KBM-7 (cell line): ENCODE measurements at places on chromosomes 12 and 14.
A peak's percentile ranks its signal among the peaks of the same experiment; 100 is the strongest.

DNA sequence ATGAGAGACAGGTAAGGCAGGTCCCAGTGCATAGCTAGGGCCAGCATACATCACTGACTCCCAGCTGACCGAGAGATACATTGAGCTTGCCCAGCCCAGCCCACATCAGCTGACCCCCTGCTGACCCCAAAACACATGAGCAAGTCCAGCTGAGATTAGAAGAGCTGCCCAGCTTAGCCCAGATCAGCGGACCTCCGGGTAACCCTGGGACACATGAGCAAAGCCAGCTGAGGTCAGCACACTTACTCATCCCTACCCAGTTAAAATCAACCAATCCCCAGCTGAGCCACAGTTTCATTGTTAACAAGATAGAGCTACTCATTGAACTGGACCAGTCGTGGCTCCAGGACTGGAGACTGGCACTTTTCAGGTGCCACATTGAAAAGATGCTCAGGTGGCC is 21.8 kb upstream of the FBXO34 start:
- DNase-seq: no peak

DNA sequence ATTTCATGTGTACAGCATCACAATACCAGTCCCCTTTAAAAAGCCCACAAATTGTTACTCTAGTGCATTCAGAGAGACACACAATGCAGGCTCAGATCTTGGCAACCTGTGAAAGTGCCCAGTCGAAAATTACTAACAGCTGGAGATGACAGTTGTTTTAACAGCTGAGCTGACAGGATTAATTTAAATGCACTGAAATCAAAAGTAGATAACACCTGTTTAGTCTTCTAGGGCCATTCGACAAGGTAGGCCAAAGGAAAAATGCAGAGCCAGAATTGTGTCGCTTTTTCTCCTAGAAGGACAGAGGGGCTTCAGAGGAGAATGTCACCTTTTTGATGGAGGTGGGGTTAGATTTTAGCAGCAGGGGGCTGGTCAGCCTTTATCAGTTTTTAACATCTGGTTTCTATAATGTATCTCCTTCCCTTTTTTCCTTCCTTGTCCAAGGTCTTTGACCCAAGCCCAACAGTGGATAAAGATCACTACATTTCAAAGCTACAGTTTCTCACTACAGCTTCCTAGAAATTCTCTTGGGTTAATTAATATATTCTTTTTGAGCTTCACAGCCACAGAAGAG is 139.1 kb downstream of the SOX5 start:
- DNase-seq: peak; percentile 40

DNA sequence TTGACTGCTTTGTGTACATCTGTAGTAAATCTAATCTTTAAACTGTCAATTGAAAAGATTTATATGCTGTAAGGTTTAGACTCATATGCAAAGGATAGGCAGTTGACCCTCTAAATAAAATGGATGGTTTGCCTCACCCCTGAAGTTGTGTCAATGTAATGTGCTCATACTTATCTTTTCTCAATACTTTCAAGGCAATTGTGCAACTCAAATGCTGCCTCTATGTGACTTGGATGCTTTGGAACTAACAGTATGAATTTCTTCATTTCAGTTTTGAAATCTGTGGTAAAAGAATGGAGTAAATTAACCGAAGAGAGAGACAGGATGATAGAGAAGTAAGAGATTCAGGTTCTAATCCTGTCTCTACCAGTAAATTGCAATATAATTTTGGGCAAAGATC is 9.7 kb downstream of the PDE6H start:
- DNase-seq: no peak

- no peak for DNase-seq
These were observed 46.3 kb upstream of the STON2 start for GRCh38 chr14:81446279-81447007.
